Stimulated activated CD8-positive, alpha-beta memory T cell treated with anti-CD3 and anti-CD28 coated beads, Interleukin-2, amount 100 ng/mL, for 1 hour (primary cell): ENCODE measurements at places on chromosomes 3 and 15.

- DNase-seq, result no peak
Measured at GRCh38 chr15:81160312-81161159, 26.5 kb downstream of the CFAP161 start.

DNA sequence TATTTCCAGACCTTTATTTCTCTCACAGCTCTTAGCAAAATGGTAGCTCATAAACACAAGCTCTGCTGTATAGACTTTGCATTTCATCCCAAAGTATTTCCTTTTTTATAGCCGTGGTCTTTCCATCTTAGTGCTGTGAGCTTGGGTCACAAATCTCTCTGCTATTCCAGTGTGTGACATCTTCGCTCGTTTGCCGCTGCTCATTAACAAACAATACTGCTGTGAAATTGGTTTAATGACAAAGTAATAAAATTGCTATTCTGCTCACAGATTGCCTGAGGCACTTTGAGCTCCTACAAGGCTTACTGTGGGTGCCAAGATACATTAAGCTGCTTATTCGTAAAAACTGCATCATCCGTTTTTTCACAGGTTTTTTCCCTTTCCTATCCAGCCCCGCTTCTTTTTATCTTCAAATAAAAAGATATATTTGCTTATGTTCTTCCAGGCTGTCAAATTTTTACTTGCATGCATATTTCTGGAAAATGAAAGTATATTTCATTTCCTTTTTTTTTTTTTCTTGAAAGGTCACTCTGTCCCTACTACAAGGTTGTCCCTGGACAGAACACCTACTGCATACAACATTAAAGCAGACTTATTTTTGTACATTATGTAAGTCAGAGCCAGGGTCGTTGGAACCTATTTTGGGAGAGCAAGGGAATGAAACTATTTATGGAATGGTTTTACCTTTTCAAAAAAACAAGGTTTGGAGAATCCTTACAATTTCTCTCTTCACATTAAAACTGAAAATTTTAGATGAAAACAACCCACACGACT is 174.5 kb downstream of the MEIS2 start:
- DNase-seq, result no peak

DNA sequence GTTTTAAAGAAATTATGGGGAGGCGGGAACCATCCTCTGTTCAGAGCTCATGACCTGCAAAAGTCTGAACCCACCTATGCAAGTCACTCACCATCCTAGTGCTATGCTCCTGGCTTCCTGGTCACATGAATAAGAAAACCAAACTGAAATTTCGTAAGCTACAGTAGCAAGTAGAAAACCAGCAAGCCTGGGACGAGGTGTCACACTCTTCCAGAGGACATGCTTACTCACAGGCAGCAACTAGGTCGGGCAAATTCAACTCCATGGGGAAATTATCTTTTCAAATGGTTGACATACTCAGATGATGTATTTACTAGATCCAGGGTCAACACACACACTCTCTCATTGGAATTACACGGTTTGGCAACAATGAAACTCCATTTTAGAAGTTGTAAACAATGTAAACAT is 31.3 kb downstream of the LDHAL6B start:
- DNase-seq, result no peak

DNA sequence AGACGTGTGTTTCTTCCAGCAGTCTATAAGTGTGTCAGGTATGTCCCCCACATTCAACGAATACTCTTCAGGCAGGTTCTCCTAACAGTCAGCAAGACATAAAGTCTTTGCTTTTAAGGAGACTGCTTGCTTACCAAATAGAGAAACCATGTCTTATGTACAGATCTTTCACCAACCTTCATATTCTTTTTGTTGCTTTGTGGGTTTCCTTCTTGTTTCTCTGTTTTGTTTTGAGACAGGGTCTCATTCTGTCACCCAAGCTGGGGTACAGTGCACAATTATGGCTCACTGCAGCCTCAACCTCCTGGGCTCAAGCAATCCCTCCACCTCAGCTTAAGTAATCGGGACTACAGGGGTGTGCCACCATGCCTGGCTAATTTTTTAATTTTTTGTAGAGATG is 14.3 kb downstream of the DYNC1LI1 start:
- DNase-seq, result no peak

GRCh38 chr15:33547876-33548275 is 237.1 kb downstream of the RYR3 start:
- no peak for DNase-seq

DNA sequence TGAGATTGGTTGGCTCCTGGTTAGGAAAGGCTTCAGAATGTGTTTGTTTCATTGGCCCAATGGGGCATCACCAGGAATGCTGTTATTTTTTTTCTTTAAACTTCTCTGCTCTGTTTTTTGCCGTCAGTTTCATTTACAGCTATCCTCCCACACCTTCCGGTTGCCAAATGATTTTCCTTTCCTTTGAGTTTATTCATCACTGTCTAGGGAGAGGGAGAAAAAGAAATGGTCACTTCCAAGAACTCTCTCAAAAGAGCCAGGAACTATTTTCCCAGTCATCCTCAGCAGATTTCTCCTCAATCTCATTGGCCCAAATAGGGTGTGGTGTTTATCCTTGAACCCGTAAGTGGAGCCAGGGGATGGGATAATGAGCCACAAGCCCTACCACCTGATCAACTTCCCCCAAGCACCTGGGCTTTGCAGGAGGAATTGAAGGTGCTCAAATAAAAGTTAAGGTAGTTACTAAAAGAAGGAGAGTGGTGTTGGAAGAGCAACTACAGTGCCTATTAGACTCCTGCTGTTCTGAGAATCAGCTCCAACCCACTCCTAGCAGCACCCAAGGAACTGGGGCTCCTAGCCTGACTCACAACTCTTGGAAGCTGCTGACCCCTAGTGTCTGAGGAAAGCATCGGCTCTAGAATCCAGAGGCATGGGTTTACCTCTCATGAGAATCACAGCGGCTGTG is 183.8 kb upstream of the IL12A start:
- no peak for DNase-seq

DNA sequence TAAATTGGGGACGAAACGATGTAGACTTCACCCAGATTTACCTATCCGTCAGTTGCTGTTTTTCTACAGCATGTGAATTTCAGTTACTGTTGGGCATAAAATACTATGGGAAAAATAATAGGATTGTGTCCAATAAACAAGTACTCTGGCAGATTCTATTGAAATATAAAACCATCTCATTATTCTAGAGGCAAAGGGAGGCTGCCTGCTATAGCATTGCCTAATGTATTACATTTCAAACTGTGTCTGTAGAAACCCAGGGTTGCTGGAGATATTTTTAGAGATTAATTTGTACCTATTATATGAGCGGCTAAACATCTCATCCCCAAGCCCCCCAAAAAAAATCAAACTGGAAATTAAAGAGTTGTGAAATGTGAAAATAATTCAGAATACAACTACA is 159.6 kb upstream of the IL12A start:
- DNase-seq, result no peak

DNA sequence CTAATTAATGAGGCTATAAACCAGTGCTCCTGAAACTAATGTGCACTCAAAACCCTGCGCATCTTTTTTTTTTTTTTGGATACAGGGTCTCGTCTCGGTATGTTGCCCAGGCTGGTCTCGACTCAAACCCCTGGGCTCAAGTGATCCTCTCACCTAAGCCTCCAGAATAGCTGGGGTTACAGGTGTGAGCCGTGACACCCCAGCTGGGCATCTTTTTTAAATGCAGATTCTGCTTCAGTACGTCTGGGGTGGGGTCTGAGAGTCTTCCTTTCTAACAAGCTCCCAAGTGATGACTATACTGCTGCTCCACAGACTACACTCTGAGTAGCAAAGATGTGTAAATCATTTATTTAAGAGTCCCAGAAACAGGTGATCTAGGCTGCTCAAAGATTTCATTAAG is 73.0 kb downstream of the BFSP2 start:
- no peak for DNase-seq

DNA sequence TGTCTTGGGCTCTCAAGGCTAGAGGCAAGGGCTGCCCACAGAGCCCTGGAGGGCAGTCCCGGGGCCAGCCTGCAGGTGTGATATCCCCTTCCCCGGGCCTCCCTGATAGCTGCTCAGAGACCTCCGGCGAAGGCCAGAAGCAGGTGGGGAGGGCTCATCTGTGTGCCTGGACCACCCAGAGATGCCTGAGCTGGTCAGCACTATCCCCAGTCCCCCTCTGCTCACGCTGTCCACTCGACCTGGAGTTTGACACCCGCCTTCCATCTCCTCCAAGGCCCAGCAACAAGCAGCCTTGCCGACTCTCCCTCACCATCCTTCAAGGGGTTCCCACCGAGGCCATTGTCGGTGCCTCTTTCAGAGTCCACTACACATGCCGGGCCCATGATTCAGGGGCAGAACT is 39.4 kb downstream of the DNAH1 start:
- DNase-seq, result no peak

- peak; percentile 11 for DNase-seq
Measured at GRCh38 chr15:73927003-73927475, 777 bp downstream of the LOXL1 start.

DNA sequence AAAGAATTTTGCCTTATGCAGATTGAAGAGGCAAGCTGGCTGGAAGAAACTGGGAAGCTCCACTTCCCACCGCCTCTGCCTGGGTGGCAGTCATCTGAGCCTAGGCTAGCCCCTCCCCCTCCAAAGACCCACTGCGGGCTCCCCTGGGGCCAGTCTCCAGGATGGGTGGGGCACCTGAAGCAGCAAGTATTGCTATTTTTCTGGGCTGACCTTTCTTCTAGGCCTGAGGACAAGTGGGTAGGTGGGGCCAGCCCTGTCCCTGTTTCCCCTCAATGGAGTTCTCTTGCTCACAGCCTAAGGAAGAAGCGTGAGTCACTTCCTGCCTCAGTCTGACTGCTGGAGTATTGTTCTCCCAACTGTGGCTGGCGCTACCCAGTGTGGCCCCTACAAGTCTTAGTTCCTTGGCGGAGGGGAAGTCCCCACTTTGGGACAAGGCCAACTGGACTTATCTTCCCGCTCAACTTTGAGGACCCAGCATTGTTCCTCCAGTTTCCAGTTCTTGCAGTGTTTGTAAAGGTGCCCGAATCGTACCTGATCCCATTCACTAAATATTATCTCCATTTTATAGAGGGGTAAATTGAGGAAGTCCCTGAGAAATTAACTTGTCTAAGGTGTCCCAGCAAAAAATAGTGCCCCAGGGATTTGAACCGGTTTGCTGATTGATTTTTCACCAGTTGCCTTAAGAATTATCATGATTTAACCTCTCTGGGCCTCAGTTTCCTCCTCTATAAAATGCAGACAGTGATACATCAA is 1.4 kb downstream of the FURIN start:
- no peak for DNase-seq

DNA sequence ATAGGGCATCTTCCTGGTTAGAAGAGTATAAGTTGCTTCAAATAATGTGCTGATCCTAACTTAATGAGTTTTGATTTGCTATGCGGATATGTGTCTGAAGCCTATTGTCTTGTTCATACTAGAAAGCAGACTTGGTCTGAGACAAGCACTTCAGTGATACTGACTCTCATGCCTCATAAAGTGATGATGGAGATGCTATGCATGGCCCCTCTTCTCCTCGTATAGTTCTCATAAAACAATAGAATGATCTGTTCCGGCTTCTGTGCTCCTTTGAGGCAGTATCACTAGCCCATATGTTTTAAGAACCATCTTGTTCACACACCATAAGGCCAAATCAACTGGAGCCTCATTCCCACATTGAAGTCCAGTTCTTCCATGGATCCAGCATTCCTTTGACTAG is 222.1 kb downstream of the LRTM1 start:
- DNase-seq, result no peak

DNA sequence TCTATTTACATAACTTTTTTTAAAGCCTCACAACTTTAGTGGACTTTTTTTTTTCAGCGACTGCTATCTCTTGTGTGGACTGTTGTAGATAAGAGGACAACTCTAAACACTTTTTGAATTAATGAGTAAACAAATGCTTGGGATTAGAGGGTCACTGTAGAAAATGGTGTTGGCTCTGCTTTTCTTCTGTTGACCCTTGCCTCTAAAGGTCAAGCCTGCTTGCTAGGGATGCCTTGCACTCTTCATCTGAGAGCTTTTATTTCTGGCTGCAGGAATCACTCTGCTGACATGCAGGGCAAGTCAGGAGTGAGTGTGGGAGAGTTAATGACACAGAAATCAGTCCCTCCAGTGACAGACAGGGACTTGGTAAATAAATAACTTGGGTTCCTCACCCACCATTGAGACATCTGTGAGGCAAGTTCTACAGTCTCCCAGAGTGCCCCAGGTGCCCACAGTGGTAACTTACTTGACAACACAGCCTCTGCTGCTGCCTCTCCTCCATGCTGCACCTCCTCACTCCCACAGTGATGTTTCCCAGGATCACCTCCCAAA is 390.1 kb downstream of the IL20RB start:
- no peak for DNase-seq

DNA sequence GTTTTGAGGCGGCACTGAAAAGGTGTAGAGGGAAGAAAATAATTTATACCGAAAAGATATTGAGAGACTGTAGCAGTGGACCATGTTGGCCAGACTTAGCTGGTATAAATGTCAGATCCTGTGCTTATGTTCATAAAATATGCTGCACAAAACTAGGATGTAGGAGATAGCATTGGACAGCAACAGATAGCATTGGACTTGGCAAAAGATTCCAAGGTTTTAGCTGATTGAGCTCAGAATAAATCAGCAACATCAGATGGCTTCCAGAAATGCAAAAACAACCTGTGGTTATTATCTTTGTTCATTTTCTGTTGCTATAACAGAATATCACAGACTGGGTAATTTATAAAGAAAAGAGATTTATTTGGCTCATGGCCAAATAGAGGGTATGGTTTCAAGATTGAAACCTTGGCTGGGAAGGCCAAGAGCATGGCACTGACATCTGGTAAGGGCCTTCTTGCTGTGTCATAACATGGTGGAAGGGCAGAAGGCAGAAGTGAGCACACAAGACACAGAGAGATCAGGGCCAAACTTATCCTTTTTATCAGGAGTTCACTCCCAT is 34.7 kb downstream of the SLC28A1 start:
- no peak for DNase-seq

DNA sequence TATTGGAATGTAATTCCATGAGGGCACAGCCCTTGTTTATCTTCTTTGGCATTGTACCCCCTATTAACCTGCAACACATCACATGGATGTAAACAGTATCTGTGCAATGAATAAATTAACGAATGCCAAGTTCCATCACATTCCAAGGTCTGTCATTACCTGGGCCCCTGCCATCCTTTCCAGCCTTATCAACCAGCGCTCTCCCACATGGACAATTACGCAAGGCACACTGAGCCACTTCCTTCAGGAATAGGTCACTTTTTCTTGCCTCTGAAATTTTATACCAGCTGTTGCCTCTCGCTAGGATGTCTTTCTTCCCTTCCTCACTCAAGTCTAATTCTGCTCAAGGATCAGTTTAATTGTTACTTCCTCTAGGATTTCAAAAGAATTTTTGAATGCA is 1051.8 kb upstream of the CFAP20DC start:
- no peak for DNase-seq

GRCh38 chr15:70539409-70539808 is 223.9 kb downstream of the UACA start:
- no peak for DNase-seq

DNA sequence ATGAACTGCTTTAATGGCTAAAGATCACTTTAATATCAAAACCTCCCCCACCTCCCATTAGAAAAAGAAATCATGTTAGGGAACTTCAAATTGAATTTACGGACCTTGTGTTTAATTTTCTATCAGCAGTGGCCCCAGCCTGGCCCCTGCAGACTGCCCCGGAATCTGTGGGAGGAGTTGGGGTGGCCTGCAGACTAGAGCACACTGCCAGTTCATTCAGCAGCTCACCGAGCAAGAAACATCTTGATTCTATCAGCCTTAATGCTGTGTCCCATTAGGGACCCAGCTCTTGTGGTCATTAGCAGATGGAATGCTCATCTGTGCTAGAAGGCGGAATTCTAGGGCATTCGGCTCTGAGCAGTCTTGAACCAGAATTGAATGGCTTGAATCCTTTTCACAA is 54.2 kb downstream of the FLNB start:
- DNase-seq, result no peak
